ENCODE measurements at places on chromosomes 6 and 20. TPM values are rescaled to one million over a fixed set of nuclear protein-coding genes. Genes with fewer than 3 reads are reported as not detected.

MYLK4 gene
- 0.62 TPM for total RNA-seq

- DNase-seq: no peak
Observed at GRCh38 chr6:74671558-74672025, 534.3 kb downstream of the COL12A1 start.

- no peak for DNase-seq
Observed at GRCh38 chr20:37315452-37316110, 26.1 kb downstream of the MANBAL start.

- DNase-seq: no peak
Observed at GRCh38 chr6:80528115-80528514, 421.6 kb downstream of the BCKDHB start.

SYNGAP1 gene
- 44.9 TPM for total RNA-seq

GPR6 gene
- not detected for total RNA-seq

DNA sequence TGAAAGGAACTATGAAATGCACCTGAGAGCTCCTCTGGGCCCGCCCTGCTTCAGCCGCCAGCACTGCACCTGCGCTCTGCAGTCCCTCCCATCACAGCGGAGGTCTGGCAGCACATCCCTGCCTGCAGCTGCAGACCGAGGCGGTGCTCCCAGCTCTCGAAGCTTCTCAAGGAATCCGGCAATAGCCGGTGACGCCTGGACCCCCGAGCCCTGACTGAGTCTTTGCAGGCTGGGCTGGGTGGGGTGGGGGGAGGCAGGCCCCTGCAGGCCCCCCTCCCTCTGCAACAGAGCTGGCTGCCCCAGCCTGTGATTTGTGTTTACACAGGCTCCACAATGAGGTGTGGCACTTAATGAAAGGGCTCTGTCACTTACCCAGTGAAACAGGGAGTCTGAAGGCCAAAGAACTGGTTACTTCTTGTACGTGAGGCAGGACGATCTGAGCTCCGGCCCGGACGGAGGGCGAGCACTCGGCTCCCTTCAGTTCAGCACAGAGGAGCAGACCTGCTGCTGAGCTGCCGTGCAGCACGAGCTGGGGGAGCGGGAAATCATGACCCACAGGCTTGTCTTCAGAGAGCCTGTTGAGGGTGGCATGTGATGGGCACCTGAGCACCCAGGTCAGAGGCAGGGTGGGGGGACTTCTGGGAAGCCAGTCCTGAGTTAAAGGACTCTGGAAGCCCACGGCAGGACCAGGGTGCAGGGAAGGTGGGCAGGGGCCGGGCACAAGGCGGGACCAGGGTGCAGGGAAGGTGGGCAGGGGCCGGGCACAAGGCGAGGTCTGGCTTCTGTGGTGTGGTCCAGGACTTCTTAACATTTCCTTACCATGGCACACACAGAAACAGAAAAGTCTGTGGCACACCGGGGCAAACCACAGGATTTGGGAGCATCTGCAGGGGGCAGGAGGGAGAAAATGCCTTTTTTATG, 192.3 kb upstream of the THBS2 start:
- no peak for DNase-seq

TMEM30A gene
- 69.7 TPM for total RNA-seq

DNA sequence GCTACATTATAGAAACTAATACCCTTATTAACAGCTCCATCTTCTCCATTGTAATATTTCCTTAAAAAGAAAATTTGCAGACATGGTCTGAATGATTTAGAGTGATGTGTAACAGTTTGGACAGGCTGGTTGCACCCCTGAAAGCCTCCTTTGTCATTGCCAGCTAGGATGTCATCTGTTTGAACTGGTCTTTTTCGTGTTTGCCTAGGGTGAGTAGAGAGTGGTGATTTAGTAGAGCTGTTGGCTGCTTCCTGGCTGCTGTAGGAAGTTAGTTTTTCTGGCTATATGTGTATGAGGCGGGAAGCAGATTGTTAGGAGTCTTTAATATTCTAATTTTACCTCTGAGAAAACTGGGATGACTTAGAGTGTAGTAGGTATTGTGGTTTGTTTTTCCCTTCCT, 101.1 kb downstream of the ZFAND3 start:
- no peak for DNase-seq

PHACTR1 gene
- 0.32 TPM for total RNA-seq

GRCh38 chr6:4136354-4136831, 1.0 kb upstream of the ECI2 start:
- no peak for DNase-seq

MLN gene
- total RNA-seq: not detected

DNA sequence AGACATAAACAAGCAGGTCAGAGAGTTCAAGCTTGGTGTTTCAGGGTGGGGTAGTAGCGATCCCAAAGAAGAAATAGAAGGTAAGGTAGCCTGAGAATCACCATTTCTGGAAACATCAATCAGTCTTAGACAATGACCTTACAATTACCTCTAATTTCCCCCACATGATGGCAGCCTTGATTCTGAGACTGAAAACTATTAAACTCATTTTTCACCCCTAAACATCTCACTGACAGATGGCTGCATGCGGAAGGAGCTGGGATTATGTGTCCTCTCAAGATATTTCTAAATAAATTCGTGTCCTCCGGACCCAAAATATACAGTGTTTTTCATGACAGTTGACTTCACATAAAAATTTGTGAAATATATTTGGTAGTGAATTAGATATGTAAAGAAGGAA, 61.0 kb downstream of the KIF6 start:
- DNase-seq: no peak

LRRN4 gene
- not detected for total RNA-seq

DNA sequence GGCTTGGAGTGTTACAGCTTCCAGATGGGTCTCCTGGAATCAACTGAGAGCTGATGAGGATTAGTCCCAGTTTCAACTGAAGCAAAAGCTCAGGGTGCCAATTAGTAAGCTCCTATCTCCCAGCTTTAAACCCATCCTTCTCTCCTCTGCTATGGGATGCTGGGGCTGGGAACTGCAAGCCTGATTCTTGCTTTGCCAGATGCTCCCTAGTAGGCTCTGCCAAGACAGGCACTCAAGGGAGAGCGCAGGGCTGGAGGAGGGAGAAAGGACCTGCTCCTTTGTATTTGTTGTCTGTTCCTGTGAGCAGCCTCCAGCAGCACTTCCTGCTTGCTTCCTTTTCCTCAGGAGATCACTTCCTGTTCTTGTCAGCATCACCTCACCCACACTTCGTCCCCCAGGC, 309.7 kb downstream of the KIF16B start:
- no peak for DNase-seq

NFYA gene
- total RNA-seq: 33.8 TPM

DNA sequence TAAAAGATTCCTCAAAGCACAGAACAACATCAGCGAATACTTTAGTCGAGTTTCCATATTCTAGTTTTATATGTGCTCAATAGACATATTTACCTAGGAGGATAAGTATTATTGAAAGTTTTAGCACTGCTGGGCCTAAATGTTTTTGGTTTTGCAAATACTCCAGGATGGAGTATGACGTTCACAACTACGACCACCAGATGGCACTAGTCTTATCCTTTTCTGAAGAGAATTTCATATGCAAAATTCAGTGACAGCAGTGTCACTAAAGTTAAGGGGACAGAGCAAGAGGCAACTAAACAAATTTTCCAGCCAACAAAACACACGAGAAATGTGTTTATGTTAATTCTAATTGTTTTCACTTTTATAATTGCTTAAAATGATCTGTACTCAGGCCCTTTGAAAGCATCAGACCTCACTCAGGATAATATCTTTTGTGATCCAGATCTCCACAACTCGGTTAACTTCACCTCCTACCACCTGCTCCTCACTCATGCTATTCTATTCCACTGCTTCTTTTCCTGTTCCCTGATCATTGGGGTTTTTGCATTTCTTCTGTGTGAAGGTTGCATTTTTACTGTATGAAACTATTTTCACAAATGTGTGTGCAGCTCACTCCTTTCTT, 220.8 kb downstream of the TRDN start:
- peak; percentile 60 for DNase-seq

GRCh38 chr6:167647306-167647705, 179.4 kb upstream of the AFDN start:
- no peak for DNase-seq

DNA sequence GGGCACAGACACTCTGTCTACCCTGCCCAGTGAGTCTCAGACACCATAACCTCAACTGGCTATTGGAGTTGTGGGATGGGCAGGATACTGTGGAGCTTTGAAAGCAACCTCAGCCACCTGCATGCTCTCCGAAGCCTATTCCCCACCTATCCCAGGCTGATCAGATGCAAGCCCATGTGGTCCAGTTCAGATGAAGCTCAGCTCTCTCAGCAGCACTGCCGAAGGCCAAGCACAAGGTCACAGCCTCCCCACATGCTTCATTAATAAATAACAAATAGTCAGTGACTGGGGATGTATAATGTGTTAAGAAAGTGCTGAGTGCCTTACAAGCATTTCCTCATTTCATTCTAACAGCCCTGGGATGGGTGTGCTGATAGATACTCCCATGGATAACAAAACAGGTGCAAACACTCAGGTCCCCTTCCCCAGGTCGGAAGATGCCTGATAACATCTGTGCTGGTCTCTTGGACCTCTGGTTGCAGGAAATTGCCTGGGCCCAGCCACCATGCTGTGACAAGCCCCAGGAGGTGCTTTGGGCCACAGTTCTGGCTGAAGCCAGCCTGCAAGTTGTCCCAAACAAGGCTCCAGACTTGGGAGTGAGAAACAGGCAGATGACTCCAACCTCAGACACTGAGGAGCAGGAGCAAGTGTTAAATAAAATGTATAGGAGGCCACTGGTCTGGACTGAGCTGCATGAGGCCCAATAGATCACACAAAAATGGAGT, 3.7 kb downstream of the ACSS1 start:
- DNase-seq: no peak

DNA sequence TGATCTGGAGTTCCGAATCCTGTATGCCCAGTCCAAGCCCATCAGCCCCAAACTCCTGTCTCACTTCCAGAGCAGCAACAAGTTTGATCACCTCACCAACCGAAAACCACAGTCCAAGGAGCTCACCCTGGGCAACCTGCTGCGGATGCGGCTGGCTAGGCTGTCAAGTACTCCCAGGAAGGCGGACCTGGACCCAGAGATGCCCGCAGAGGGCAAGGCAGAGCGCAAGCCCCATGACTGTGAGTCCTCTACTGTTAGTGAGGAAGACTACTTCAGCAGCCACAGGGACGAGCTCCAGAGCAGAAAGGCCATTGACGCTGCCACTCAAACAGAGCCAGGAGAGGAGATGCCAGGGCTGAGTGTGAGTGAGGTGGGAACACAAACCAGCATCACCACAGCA, 10.5 kb upstream of the DHX35 start:
- DNase-seq: no peak

GRCh38 chr6:6005051-6006005, 1.4 kb downstream of the NRN1 start:
- no peak for DNase-seq

DNA sequence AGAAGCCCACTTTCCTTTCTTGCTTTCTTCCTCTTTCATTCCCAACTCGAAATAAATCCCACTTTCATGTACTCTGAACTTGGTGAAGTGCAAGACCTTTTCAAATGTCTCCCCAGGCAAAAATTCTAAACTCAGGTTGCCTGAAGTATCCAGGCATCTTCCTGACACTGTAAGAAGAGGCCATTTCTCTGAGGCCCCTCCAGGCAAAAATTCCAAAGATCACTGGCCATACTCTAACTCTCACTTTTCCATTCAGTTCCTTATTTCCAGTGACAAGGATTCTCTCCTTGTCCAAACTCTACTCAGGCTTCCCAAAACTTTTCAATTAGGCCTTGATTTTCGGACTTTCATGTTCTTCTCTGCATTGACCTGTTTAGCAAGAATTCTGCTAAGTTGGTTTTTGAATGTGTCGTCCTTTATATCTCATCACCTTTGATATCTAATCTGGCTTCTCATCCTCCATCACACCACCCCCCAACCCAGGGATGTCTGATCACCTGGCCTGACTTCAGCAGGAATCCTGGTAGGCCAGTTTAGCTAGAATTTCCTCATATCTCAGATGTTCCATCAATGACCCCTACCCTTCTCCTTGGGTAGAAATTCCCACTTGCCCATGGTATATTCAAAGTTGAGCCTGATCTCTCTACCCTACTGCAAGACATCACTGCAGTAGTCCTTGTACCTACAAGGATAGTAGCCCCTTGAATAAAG, 124.9 kb downstream of the RCAN2 start:
- DNase-seq: no peak

All from activated CD4-positive, alpha-beta T cell treated with anti-CD3 and anti-CD28 coated beads, Interleukin-2, amount 10 ng/mL, durations not matched to agents 7 days and 5 days (primary cell).